Activated T-cell treated with anti-CD3 and anti-CD28 coated beads, Interleukin-2, amount 50 U/mL, for 72 hours (primary cell): ENCODE measurements at places on chromosomes 11 and 22. TPM values are rescaled to one million over a fixed set of nuclear protein-coding genes. Genes with fewer than 3 reads are reported as not detected.

PRG3 gene
- total RNA-seq = not detected

- no peak overlapping the region for H3K27ac ChIP-seq
- H3K36me3 ChIP-seq = no peaks in the 10 kb centered on the region
- no peak overlapping the region for H3K4me3 ChIP-seq
Observed at GRCh38 chr22:24834845-24835570, 29.0 kb downstream of the SGSM1 start.

DNA sequence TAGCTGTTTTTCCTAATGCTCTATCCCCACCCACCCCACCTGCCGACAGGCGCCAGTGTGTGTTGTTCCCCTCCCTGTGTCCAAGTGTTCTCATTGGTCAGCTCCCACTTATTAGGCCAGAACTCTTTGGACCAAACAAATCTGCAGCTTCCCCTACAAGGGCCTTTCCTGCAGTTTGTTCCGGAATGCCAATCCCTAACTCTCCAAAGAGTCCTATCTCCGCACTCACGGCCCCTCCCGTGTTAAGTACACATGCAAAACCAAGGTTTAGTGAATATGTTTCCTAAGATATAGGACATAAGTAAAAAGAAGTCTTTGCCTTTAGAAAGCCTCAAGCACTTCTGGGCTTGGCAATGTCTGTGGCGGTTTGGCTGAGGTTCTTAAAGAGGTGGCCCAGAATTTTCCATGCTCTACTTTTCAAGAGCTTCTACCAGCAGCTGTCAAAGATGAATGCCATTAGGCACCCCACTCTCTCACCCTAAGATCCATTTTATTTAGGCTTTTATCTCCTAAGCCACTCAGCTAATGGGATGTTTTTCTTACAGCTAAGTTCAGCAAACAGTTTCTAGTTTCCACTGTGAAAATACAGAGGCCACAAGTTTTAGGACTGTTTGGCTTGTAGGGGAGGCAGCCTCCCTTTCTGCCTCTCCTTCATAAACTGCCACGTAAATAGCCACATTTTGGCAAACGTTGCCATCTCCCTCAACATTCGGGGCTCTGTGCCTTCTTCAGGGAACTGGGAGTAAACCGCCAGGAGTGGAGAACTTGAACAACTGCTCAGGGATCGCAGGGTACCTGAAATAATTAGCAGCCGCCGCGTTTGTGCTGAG, 1.6 kb downstream of the CD59 start:
- peak overlapping the region; percentile 85 for H3K4me3 ChIP-seq
- peaks cover 60% of the 10 kb centered on the region for H3K4me1 ChIP-seq
- no peaks in the 10 kb centered on the region for H3K36me3 ChIP-seq
- peaks cover 47% of the 10 kb centered on the region for H3K27me3 ChIP-seq

DNA sequence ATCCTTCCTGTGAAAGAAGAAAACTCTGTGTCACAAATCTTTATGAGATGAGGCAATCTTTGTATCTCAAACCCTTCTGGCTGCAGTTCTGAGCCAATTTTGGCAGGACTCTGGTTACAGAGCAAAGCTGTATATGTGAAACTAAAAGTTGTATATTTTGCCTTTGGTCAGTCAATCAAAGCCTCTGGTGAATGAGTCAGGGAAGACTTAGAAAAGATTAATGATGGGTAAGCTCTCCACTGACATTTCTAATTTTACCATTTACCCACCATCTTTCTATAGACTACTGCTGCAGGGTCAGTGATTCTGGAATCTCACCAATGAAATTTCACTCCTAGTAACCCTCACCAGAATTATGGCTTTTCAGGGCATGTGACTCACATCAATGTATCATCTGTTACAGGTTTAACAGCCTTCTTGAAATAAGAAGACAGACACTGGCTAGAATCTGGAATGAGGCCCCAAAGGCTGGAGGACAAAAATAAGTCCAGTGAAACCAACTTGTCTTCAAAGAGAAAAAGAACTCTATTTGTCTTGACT, 43.3 kb downstream of the USP35 start:
- peaks cover 11% of the 10 kb centered on the region for H3K36me3 ChIP-seq
- no peaks in the 10 kb centered on the region for H3K27me3 ChIP-seq
- H3K4me3 ChIP-seq = no peak overlapping the region
- no peak for DNase-seq
- H3K27ac ChIP-seq = peak overlapping the region; percentile 41

- H3K4me1 ChIP-seq = peaks cover 17% of the 10 kb centered on the region
- no peak overlapping the region for H3K27ac ChIP-seq
- H3K36me3 ChIP-seq = no peaks in the 10 kb centered on the region
- H3K27me3 ChIP-seq = peaks cover 18% of the 10 kb centered on the region
- no peak for DNase-seq
- H3K4me3 ChIP-seq = no peak overlapping the region
Observed at GRCh38 chr11:126419801-126420697, 64.6 kb downstream of the ST3GAL4 start.

CABP4 gene
- 8.9 TPM for total RNA-seq

TYR gene
- not detected for total RNA-seq

CRYBB2 gene
- total RNA-seq = not detected

- H3K36me3 ChIP-seq = no peaks in the 10 kb centered on the region
- no peaks in the 10 kb centered on the region for H3K27me3 ChIP-seq
- H3K4me3 ChIP-seq = no peak overlapping the region
- DNase-seq = no peak
- peaks cover 18% of the 10 kb centered on the region for H3K4me1 ChIP-seq
- H3K27ac ChIP-seq = no peak overlapping the region
Observed at GRCh38 chr22:37112084-37112728, 2.7 kb upstream of the TMPRSS6 start.
